ENCODE measurements at places on chromosomes 16 and 17.
A peak's percentile ranks its signal among the peaks of the same experiment; 100 is the strongest.

DNA sequence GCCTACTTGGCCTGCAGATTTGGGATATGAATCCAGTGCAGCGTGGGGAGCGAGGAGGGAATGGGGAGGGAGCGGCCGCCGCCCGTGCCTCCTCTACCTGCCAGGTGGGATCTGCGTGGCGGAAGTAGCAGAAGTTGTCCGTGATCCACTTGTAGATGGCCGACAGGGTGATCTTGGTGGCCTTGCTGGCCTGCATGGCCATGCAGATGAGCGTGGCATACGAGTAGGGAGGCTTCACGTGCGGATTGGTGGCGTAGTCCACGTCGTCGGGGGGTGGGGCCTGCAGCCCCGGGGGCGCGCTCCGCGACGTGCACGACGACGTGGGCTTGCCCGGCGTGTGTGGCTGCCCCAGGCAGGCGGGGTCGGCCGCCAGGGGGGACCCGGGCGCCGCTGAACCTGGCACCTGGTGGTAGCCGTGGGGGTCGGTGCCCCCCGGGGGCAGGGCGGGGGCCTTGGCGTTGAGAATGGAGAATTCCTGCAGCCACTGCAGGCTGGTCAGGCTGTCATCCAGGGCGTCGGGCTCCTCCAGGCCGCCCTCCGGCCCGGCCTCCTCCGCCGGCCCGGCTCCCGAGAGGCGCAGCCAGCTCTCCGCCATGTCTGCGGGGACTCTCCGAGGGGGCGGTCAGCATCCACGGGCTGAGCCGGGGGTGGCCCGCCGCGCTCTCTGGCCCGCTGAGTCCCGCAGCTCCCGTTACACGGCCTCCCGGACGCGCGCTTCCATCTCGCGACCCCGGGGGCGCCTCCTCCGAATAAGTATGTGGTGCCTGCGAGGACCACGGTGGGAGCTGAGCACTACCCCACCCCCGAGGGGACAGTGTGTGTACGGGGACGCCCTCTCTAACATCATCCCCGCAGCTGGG lies 1.0 kb downstream of the FOXJ1 start:
- DNase-seq = no peak

DNA sequence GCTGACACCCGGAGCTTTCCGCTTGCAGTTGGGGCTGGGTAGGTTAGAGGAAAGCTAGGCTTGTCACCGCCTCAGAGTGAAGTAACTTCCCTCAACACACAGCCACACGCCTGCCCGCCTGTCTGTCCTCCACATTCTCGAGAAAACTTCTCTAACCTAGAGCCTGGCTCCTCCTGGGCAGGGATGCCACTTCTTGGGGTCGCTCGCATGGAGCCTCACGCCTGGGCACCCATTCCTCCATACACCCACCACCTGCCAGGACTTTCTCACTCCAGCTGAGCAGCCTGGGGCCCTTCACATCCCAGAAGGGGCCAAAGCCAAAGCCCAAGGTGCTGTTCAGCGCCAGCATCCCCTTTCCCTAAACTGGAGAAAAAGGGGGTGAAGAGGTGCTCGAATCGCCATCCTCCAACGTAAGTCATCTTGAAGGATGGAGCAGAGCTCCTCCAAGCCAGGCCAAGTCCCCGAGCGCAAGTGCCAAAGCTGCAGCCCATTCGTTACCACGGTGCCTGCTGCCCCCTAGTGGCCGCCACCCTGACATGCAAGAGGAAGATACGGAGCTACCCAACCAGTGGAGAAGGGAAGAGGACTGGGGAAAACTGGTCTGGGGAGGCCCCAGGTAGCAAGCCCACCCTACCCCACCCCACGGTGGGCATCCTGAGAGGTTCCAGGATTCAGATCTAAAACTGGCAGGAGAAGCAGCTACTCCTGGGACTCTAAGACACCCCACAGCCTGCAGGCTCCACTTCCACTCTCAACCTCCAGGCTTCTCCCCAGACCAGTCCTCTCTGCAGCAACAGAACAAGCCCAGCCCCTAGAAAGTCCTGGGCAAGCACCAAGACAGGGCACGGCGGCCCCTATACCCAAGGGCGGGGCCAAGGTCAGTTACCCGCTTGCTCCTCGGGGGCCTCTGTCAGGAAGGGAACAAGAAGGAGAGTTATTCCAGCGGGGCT lies 63.1 kb downstream of the MYO18A start:
- DNase-seq = peak; percentile 70

DNA sequence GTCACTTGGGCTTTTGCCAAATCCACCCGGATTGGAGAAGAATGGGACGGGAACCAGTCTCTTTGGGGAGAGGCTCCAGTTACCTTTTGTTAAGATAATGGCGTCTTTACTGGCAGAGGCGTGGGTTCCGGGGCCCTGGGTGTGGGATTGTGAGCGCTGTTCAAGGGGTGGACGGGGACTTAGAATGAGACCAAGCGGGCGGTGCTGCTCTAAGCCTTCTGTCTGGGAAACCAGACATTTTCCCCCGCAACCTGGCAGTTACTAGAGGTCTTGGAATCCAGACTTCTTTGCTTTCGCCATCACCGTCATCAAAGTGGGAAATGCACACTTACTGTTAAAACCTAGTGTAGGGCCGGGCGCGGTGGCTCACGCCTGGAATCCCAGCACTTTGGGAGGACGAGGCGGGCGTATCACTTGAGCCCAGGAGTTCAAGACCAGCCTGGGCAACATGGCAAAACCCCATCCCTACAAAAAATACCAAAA lies 706 bp downstream of the TEN1 start:
- DNase-seq = no peak

DNA sequence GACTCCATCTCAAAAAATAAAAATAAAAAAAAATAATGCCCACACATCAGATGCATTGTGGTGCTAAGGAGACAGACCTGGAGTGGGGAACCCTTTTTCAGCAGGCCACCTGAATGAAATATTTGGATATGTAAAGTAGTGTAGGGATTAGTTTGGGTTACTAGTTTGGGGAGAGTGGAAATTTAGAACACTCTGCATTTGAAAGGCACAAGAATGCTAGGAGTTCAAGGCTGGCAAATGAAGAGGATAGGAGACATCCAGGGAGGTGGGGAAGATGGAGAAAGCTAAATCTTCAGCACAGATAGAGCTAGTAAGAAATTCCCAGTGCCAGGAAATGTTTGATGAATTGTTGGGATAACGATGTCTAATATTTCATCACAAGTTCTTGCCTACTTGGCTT lies 298.3 kb upstream of the ERCC4 start:
- no peak for DNase-seq

- DNase-seq = no peak
Observed at GRCh38 chr16:17591655-17592405, 121.1 kb upstream of the XYLT1 start.

DNA sequence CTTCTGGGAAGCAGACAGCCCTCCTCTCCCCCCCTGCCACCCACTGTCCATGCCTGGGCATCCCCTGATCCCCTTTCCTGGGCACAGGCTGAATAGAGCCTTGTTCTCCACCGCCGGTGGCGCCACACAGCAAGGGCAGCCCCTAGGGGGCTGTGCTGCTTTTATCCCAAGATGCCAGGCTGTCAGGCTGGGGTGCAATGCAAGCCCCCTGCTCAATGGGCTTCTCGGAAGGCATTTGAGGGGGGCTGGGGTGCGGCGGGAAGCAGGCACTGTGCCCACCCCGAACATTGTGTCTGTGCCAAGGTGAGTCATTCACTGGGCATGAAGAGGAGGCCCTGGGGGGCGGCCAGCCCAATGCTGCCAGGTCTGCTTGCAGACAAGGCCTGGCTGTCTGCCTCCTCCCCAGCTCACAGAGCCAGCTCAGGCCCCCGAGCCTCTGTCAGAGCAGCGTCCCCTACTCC lies 1.5 kb upstream of the GFAP start:
- peak; percentile 76 for DNase-seq

DNA sequence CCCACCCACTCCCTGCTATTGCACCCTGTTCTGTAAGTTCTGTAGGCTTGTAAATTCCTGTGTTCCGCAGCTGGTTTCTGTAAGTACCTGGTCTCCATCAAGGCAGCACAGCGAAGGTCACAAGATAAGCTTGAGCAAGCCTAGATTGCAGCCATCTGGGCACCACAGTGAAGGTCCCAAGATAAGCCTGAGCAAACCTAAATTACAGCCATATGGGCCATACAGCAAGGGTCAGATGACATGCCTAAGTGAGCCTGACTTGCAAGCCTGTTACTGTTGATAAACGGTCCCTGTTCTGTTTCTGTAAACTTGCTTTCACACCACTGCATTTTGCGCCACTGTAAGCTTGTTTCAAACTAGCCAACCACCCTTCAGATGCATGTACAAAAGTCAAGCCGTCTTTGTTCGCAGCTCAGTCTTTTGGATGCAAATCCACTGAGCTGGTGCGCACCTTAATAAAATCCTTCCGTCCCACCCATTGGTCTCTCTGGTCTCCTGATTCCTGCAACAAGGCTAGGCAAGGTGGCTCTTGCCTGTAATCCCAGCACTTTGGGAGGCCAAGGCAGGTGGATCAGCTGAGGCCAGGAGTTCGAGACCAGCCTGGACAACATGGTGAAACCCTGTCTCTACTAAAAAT lies 42.6 kb upstream of the ATF7IP2 start:
- no peak for DNase-seq

GRCh38 chr17:27793168-27793905 lies 7.0 kb downstream of the NOS2 start:
- peak; percentile 31 for DNase-seq

DNA sequence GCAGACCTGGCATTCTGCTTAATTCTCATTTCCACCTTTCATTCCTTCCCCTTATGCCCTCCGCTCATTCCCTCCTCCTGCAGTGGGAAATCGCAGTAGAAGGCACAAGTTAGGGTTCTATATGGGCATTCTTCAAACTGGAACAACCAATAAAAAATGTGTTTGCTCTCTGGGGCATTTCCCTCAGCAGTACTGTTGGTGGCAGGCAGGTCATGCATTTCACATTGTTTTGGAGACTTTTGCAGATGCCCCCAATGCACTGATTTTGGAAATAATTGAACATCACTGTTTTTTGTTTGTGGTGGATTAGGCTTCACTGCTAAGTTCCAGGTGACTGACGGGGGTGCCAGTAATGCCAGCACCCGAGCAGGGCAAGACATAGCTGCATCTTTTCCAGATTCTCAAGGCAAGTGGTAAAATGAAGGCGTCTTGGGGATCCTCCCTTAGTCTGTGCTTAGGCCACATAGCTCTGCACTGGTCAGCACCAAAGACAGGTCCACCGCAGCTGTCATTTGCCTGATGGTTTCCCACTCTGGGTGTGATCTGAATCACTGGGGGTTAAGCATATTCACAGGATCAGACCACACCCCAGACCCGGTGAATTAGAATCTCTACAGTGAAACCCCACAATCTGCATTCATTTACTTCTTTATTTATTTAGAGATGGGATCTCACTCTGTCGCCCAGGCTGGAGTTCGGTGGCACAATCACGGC lies 304.5 kb downstream of the CPPED1 start:
- no peak for DNase-seq

- no peak for DNase-seq
Observed at GRCh38 chr16:57781741-57782606, 20.3 kb downstream of the KIFC3 start.

GRCh38 chr17:30363715-30364202 lies 15.0 kb upstream of the CPD start:
- no peak for DNase-seq

GRCh38 chr17:3683054-3683511 lies 12.9 kb downstream of the P2RX5 start:
- DNase-seq = no peak

DNA sequence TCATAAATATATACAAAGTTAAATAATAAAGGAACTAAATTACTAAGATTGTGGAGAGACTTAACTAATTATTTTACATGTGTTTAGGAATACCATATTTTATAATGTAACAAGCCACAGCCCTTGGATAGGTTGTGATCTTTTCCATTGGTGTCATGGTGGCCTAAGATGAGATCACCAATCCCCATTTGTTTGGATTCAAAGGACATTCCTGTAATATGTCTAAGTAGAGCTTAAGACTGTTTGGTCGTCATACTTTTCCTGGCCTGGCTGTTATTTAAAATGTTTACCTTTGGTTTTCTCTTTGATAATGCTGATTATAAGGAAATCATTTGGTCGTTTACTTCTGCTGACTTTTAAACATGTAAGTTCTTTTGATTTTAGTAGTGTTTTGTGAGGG lies 118.1 kb downstream of the NLK start:
- DNase-seq = no peak

GRCh38 chr16:27341971-27342370 lies 28.2 kb downstream of the IL4R start:
- no peak for DNase-seq

- DNase-seq = no peak
Observed at GRCh38 chr17:8611619-8612298, 18.8 kb downstream of the MYH10 start.

GRCh38 chr17:81928544-81929252 lies 1.2 kb upstream of the MAFG start:
- DNase-seq = no peak

- DNase-seq = no peak
Observed at GRCh38 chr17:39867880-39868553, at the start of gene ZPBP2. Gene ZPBP2, plus strand, starts transcription at chr17:39868202. Its CDS starts 153 bp downstream, at chr17:39868355.

GRCh38 chr17:66326476-66327047 lies 24.1 kb downstream of the PRKCA start:
- DNase-seq = no peak

- no peak for DNase-seq
Observed at GRCh38 chr17:58534901-58535421, 20.5 kb upstream of the MTMR4 start.

- DNase-seq = no peak
Observed at GRCh38 chr17:32103476-32104113, 38.7 kb upstream of the RHOT1 start.

DNA sequence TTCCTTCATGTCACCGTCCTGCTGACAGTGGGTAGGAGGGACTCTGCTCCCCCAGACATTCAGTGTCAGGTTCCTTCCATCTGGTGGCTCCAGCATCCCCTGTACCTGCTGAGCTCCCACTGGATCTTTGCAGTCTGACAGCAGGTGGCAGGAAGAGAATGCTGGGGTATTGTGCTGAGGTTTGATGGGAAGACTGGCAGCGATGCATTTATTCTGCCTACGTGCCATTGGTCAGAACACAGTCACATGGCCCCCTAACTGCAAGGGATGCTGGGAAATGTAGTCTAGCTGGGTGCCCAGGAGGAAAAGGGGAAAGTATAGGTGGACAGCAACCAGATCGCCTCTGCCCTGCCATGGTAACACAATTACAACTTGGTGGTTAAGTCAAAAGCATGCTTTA lies 44.4 kb downstream of the IRX3 start:
- DNase-seq = no peak

DNA sequence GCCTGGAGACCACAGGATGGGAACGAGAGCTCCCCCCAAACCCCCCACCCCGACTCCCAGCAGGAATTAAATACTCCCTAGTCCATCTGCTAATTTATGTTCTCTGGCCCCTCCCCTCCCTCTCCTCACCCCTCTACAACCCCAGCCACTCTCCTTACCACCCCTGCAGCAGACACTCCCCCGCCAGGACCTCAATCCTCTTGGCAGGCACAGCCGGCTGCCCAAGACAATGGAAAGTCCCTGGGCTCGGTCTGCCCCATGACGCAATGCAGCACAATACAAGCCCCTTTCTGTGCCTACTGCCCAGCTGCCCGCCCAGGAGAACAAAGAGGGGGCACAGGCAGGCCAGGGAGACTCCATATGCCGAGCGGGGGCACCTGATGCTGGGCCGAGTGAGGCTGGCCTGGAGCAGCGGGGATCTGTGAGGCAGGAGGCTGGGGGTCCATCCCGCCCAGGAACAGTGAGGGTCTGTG lies 30.3 kb upstream of the CDC42EP4 start:
- peak; percentile 65 for DNase-seq

Data from heart right ventricle (tissue), 16 donors.